KG1 (cell line): ENCODE measurements at places on chromosomes 6 and 20.

- DNase-seq = no peak
Observed at GRCh38 chr6:158018041-158018771, 36.5 kb downstream of the SYNJ2 start.

GRCh38 chr6:96716221-96716620 lies 121.1 kb downstream of the GPR63 start:
- DNase-seq = no peak

DNA sequence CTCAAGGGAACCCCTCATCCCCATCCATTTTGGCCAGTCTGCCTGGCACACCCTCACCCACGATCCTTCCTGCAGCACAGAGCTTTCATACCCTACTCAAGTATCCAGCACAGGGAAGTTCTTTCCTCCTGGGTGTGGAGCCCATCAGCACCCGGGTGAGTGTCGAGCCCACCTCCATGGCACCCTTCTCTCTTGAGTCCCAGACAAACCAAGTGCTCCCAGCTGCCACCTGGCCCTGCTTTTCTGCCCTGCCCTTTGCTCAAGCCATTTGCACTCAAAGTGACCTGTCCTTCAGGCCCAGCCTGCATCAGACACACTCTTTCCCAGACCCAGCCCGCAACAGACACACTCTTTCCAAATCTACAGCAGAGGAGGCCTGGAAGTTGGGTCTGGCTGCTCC lies 257.2 kb downstream of the DLL1 start:
- DNase-seq = no peak

DNA sequence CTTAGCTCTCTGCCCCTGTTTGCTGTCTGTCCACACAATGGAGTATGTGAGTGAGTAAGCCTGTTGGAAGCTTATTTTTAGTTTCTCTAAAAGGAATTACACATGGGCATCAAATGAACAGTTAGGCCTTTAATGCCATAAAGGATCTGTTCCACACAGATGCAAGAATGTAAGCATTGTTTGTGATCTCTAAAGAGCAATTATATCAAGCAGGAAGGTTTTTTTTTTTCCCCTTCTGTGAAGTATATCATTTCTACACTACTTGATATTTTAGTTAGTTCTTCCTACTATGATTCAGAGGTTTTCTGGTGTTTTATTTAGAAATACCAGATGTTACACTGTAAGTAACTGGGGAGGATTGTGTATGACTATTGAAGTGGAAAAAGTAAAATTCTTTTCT lies 627.5 kb downstream of the COL12A1 start:
- no peak for DNase-seq

DNA sequence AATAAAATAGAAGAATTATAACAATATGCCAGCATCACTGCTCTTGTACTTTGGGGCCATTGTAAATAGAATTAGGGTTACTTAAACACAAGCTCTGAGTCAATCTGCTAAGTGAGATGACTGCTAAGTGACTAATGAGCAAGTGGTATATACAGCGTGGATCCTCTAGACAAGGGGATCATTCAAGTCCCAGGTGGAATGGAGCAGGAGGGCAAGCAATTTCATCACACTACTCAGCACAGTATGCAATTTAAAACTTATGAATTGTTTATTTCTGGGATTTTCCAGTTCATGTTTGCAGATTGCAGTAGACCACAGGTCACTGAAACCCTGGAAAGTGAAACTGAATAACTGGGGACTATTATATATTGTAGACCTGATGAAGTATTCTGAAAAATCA lies 235.3 kb downstream of the BTBD3 start:
- no peak for DNase-seq

DNA sequence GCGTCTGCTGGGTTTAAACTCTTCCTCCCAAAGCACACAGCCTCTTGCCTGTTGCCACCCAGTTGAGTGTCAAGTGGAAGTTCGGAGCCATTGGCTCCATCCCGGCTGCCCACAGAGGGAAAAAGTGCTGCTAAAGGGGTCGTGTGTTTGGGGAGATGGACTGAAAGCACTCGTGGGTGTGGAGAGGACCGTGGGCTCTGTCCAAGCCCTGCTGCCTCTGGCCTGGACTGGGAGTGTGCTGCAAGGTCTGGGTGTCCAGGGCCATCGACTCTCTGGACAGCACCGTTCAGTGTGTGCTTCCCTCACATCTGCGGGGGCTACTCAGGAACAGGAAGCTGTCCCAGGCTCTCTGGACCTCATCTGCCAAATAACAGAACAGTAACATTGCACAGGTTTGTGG lies 269.3 kb downstream of the DLL1 start:
- DNase-seq = no peak

DNA sequence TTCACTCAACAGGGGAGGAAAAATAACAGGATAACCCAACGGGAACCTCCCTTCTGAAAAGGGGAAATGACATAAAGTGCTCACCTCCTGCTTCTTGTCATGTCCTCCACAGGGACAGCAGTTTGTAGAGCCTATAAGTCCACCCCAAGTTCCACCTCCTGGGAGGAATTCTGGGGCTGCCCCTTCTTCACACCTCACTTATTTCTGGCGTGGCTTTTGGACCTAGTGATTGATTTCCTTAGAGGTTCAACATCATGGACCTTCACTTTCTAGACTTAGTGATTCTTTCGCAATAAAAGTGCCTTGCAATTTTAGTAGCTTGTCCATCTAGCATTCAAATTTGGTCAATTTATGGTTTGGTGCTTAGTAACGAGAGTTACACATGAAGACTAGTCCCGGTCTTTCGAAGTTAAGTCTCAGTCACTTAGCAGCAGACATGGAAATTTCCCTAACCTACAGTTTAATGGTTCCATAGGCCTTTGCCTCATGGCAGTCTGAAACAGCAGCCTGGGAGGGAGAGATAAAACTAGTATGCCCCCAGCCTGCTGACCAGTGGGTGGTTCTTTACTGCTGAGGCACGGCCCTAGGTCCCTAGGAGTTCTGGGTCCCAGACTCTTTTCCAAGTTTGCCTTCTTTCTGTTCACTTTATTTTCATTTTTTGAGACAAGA lies 59.2 kb upstream of the CDKAL1 start:
- no peak for DNase-seq
